ENCODE measurements at places on chromosomes 7 and 10.

DNA sequence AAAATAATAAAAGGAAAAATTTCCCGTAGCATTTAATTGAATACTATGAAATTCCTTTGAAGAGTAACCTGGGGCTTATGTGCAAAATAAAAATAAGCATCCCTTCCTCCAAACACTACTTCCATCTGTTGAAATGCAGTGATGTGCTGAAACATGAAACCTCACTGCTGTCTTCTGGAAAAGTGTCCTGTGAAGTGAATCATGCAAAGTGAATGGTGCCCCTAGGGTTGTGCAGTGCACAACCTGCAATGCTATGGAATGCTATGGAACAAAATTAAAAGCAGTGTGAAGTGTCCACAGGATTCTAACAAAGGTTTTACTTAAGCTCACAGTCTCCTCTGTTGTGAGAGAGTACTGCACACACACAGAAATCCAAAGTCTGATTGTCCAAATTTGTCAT is 480.9 kb downstream of the ETV1 start:
- DNase-seq = no peak

DNA sequence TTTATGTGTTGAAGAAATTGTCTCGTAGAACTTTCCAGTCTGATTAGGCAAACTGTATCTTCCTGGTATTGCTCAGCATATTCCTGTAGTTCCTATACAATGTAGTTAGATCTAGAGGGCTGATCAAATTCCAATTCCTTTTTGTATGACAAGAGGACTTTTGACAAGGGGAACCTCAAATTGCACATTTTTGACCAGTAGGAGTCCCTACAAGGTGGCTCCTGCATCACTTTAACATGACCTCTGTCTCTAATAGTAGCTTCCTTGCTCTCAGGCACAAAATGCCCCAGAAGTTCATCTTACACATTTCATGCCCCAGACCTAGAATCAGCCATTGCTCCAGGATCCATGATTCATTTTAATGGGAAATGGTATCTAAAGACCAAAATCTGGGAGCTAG is 18.7 kb downstream of the HERPUD2 start:
- no peak for DNase-seq

DNA sequence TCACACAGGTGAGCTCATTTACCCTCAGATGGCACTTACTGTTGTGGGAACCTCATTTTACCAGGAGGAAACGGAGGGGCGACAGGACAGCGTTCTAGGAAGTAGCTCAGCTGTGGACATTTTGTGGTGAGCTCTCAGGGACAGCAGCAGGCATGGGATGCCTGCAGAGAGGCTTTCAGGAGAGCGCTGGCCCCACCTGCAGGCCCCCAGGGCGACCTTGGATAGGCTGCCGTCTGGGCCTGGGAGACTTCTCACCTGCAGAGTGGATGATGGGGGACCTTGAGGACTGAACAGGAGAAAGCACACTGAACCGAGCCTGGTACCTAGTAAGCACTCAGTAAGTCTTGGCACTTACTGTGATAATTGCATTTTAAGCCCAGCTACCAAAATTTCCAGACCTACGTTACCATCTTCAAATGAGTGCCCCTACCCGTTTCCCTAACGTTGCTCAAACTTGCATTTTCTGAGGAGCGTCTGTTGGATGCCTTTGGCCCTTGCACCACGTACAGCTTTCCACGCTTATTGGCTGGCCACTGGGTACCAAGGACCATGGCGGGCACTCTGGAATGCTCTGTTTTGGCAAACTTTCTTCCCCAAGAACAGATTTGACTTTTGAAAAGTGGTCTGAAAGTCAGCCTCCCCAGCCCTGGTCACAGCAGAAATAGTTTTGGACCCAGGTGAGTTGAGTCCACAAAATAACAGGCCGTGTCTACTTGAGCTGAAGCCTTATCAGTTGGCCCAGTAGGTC is 223.4 kb downstream of the EBF3 start:
- DNase-seq = no peak

GRCh38 chr10:132408823-132409666 is 12.0 kb downstream of the PWWP2B start:
- DNase-seq = no peak
